ENCODE measurements at places on chromosomes 3 and 15. TPM values are rescaled to one million over a fixed set of nuclear protein-coding genes. Genes with fewer than 3 reads are reported as not detected.

- no peaks in the 10 kb centered on the region for H3K27me3 ChIP-seq
- H3K36me3 ChIP-seq, result peaks cover 90% of the 10 kb centered on the region
- H3K4me3 ChIP-seq, result no peak overlapping the region
- H3K4me1 ChIP-seq, result no peaks in the 10 kb centered on the region
- peak; percentile 22 for DNase-seq
Measured at GRCh38 chr15:72585476-72586058, 68.9 kb upstream of the GOLGA6B start.

DNA sequence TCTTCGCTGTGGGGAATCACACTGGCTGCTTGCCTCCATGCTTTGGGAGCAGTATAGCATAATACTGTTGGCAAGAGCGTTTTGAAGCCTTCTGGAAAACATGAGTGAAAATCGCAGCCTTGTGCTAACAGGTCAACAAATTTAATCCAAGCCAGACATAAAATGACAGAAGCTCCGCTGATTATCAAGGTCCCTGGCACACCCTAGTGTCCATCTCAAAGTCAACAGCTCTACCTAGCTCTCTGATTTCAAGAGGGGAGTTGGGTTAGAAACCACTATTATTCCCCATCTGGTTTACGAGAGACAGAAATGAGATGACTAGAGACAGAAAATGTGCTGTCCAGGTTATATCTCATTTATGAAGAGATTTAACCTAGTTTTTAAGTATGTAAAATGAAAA is 73.6 kb upstream of the MDFIC2 start:
- H3K4me1 ChIP-seq, result no peaks in the 10 kb centered on the region
- no peak for DNase-seq
- H3K27ac ChIP-seq, result no peak overlapping the region

GRCh38 chr3:194867270-194867983 is 181.7 kb downstream of the FAM43A start:
- no peak overlapping the region for H3K4me3 ChIP-seq
- no peaks in the 10 kb centered on the region for H3K27me3 ChIP-seq
- peaks cover 27% of the 10 kb centered on the region for H3K4me1 ChIP-seq
- no peak overlapping the region for H3K27ac ChIP-seq

HHLA2 gene
- total RNA-seq, result not detected

CBLB gene
- total RNA-seq, result 43.4 TPM

All from MCF 10A (cell line).